ENCODE measurements at places on chromosomes 6 and 20.

GRCh38 chr6:127365874-127366273, 22.5 kb upstream of the ECHDC1 start:
- DNase-seq = no peak

- DNase-seq = no peak
Observed at GRCh38 chr6:89932245-89932802, 38.1 kb downstream of the GJA10 start.

- DNase-seq = no peak
Observed at GRCh38 chr20:8330785-8331695, 199.0 kb downstream of the PLCB1 start.

DNA sequence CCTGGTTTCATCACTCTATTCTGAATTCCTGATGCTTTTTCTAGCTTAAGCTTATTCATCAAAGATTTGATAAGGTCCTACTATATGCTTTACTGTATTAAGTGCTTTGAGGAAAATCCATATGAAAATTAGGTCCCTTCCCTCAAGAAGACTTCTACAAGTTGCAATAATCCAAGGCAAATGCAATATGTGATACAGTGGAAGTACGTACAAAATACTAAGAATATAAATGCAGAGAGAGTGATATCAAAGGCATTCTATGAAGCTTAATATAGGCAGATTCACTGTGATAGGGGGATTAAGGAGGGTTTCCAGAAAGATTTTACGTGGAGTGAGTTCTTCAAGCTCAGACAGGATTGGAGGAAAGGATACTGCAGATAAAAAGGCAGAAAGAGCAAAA, 142.1 kb downstream of the C6orf118 start:
- no peak for DNase-seq

- DNase-seq = no peak
Observed at GRCh38 chr6:109456710-109457561, 1.4 kb upstream of the MICAL1 start.

GRCh38 chr6:37538107-37538506, 38.4 kb upstream of the CCDC167 start:
- DNase-seq = peak; percentile 60

GRCh38 chr6:76057469-76057868, 15.0 kb downstream of the IMPG1 start:
- DNase-seq = no peak

- no peak for DNase-seq
Observed at GRCh38 chr6:40720375-40720748, 133.2 kb upstream of the LRFN2 start.

GRCh38 chr20:32958574-32958973, 45.7 kb downstream of the SUN5 start:
- no peak for DNase-seq

- peak; percentile 52 for DNase-seq
Observed at GRCh38 chr6:53679446-53679933, 13.9 kb upstream of the KLHL31 start.
